Suppressor macrophage treated with lipopolysaccharide for 1 hour (primary cell): ENCODE measurements at places on chromosomes 12 and 14.

GRCh38 chr14:91252871-91253794, 8.6 kb upstream of the GPR68 start:
- peak; percentile 57 for DNase-seq

- DNase-seq = peak; percentile 77
Measured at GRCh38 chr12:81942594-81942993, 183.4 kb upstream of the PPFIA2 start.

GRCh38 chr14:74641601-74642391, 29.8 kb upstream of the LTBP2 start:
- no peak for DNase-seq

DNA sequence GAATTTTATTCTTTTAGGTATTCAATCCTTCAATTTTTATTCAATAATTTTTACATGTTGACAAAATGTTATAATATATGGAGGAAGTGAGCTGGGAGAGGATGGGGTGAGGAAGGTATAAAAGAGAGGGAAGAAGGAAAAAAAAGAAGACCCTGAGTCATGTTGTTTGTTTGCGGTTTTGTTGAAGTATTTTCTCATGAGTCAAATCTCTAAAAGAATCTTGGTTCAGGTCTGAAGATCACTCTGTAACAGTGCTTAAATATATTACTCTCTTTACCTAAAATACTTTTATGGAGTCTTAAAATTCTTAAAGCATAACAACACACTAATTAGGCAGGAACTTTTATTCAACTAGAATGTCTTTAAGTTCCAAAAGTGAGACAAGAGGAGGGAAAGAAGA, 489.6 kb upstream of the GARIN6 start:
- DNase-seq = no peak

- peak; percentile 83 for DNase-seq
Measured at GRCh38 chr12:109428037-109428629, 49.0 kb downstream of the KCTD10 start.

DNA sequence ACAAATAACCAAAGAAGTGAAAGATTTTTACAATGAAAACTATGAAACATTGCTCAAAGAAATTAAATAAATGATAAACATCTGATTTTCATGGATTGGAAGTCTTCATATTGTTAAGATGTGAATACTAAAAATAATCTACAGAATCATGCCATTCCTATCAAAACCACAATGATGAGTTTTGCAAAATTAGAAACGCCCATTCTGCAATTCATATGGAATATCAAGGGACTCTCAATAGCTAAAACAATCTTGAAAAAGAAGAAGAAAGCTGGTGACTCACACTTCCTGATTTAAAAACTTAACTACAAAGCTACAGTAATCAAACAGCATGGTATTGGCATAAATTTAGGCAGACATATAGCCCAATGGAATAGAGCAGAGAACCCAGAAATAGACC, 40.2 kb upstream of the CCT2 start:
- peak; percentile 37 for DNase-seq

DNA sequence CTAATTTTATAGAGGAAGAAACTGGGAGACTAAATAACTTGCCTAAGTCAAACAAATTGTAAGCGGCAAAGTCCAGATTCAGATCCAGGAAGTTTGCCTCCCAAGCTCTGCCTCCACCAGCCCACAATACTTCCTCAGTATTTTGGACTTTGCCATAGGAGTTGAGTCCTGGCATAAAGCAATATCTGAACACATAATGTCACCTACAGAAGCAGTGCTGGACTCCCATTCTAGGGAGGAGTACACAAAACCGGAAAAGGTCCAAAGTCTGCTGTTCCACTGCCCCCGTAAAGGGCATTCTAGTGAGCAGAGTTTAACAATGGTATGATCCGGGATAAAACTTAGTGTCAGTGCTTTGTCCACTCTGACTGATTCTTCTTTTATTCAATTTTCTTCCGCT, 340.5 kb downstream of the FUT8 start:
- DNase-seq = no peak

DNA sequence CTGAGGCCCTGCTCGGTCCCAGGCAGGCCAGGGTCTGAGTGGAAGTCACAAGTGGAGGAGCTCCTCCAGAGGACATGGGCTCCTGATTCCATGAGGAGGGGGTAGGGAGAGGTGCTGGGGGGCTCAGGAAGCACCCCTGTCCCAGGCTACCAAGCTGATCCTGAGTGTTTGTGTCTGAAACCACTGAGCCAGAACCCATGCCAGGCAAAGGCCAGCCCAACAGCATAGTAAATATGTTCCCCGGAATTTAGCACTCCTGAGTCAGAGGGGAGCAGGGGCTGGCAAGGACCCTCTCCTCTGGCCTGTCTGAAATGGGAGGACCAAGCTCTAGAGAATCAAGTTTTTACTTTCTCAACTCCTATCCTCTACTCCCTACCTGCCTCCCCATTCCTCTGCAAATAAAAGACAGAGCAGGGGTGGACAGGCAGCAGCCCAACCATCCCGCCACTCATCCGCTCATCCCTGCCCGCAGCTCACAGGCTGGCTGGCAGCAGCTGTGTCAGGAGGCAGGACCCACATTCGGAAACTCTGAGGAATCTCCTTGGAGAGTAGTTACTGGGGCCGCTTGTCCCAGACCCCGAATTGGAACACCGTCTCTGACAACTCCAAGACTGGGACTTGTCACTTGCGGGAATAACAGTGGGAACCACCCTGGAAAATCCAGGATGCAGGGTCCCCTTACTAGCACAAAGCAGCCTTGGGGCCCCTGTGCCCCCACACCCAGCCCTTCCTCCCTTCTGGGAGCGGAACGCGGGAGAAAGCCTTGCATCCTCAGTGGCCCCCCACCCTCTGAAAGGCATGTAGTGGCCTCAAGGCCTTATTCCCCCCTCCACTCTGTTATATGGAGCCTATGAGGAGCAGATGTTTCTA, 102.5 kb downstream of the ZFP36L1 start:
- no peak for DNase-seq

- no peak for DNase-seq
Measured at GRCh38 chr12:123104809-123105208, 46.1 kb downstream of the PITPNM2 start.

DNA sequence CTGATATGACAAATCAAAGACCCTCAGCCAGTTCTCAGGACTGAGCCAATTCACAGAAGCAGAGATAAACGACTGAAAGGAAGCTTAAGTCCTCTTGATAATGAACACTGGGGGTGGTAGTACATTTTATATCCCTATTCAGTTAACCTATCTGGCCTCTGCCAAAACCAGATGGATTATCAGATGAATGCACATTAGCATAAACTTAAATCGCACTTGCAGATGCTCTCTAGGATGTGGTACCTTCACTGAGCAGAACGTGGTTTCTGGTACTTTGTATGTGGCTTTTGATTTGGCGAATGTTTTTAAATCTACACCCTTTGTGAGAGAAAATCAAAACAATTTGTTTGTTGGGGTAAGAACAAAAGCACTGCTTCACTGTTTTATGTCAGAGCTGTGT, 21.1 kb upstream of the TAS2R14 start:
- DNase-seq = no peak

- no peak for DNase-seq
Measured at GRCh38 chr14:101460986-101461750, 100.1 kb upstream of the DIO3 start.

DNA sequence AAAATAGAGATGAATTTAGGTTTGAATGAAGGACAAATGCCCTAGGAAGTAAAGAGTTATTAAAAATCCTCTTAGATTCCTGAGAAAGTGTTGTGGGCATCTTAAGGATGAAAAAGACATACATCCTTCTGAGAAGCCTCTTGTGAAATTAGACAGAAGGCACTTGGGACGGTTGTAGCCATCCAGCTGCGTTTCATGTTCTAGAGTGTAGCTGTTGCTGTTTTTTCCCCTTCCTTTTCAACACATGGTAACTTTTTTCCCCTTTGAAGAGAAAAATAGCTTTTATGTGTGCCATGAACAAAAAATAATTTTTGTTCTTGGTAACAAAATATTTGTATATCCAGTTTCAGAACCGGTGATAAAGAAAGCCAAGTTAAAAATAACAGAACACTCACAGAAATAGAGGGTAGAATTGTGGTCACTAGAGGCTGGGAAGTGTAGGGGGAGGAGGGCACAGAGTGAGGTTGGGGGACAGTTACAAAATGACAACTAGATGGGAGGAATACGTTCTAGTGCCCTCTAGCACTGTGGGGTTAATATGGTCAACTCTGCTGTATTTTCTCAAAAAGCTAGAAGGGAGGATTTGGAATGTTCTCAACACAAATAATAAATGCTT, 58.4 kb downstream of the PTHLH start:
- DNase-seq = no peak

GRCh38 chr12:76790564-76791552, 26.9 kb downstream of the ZDHHC17 start:
- peak; percentile 44 for DNase-seq

DNA sequence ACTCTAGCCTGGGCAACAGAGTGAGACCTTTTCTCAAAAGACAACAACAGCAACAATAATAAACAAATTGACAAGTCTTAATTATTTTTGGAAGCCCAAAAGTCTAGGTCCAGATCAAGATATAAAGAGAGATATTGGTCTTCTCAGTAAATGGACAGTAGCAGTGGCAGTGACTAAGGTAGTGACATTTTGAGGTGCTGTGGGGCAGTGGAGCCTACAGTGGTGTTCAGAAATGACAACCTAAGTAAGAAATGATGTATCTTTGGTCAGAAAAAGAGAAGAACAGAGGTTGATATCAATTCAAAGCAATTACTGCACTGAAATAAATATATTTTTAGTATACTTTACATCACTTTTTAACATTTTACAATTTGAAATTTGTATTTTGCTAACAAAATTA, 20.7 kb downstream of the METTL25 start:
- no peak for DNase-seq

- no peak for DNase-seq
Measured at GRCh38 chr12:132276066-132276826, 53.1 kb downstream of the GALNT9 start.

- no peak for DNase-seq
Measured at GRCh38 chr14:97298331-97298730, 501.1 kb downstream of the VRK1 start.

- peak; percentile 90 for DNase-seq
Measured at GRCh38 chr12:31715283-31715825, 13.5 kb downstream of the AMN1 start.

GRCh38 chr12:44874981-44875416, 1.1 kb downstream of the NELL2 start:
- no peak for DNase-seq

DNA sequence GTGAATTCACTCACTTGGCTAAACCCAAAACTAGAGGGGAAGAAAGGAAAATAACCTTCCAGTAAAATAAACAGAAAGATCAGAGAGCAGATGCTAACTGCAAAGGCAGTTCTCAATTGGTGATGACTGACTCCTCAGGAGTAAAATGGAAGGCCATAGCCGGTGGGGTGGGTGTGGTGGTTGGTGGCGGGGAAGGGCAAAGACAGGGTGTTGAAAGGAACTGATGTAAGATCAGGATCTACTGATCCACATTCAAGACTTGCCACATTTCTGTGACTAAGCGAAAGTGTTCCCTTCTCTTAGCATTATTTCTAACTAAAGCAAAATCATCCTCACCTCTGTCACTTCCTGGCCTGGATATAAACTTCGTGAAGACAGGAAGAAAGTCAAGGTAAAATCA, 26.3 kb upstream of the TC2N start:
- peak; percentile 66 for DNase-seq

- DNase-seq = no peak
Measured at GRCh38 chr12:94636462-94637085, 13.8 kb downstream of the TMCC3 start.

DNA sequence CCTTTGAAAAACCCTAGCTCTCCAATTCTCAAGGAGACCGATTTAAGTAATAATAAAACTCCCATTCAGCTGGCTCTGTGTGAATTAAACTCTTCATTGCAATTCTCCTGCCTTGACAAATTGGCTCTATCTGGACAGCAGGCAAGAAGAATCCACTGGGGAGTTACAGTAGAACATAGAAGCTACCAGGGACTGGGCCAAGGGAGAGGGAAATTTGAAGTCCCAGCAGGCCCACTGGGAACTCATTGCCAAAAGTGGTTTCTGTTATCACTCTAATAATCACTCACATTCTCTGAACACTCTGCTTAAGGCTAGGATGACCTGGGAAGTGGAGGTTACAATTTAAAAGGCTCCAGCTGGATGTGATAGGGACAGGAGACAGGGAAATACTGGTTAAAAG, 384.5 kb upstream of the CCDC196 start:
- DNase-seq = no peak

DNA sequence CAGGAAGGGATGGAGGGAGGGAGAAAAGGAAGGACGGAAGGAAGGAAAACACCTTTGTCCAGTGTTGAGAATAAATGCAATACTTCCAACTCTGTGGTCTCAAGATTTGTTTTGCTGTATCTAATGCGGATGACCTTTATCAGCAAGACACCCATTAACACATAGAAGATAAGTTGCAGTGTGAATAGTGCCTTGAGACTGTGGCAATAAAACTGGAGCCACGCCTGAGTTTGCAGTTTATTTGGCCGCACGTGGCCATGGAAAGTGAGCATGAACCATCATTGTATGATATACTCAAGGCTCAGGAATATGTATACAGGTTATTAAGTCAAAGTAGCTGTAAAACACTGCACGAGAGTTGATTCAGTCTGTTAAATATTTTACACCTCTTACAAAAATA, 113.6 kb upstream of the EEA1 start:
- no peak for DNase-seq

DNA sequence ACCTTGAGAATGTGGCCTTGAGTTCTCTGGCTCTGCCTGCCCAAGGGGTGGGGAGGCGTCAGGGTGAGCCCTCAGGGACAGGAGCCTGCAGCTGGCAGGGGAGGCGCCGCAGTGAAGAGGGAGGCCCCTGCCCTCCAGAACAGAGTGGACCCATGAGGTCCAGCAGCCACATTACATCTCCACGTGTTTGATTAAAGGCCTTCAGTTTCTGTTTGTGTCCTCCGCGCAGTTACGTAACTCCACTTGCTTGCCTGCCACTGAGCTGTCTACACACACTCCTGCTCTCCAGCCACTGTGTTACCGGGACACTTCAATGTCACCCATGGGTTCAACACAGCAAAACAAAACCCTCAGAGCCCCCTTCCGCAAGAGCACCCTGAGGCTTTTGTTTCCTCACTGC, 70.4 kb downstream of the CHGA start:
- no peak for DNase-seq

GRCh38 chr12:124525455-124525854, 42.0 kb downstream of the NCOR2 start:
- no peak for DNase-seq

DNA sequence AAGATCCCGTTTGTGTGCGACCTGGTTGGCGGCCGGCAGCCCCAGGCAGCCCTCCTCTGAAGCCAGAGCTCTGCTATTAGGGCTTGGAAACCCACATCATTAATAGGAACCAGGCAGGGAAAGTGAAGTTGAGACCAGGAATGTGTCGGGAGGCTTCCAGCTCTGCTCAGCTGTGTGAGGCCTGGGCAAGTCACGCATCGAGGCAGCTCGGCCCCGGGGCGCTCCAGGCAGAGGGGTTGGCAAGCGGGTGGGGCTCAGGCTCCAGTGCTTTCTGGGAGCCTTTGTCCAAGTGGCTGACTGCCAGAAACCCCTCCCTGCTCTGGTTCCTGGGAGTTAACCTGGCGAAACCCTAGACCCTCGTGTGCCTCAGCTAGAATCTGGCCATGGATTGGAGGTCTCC, 1151.7 kb downstream of the VRK1 start:
- DNase-seq = no peak

- DNase-seq = no peak
Measured at GRCh38 chr14:58671436-58671835, 33.7 kb downstream of the DACT1 start.
